ENCODE measurements at places on chromosomes 4 and X.

DNA sequence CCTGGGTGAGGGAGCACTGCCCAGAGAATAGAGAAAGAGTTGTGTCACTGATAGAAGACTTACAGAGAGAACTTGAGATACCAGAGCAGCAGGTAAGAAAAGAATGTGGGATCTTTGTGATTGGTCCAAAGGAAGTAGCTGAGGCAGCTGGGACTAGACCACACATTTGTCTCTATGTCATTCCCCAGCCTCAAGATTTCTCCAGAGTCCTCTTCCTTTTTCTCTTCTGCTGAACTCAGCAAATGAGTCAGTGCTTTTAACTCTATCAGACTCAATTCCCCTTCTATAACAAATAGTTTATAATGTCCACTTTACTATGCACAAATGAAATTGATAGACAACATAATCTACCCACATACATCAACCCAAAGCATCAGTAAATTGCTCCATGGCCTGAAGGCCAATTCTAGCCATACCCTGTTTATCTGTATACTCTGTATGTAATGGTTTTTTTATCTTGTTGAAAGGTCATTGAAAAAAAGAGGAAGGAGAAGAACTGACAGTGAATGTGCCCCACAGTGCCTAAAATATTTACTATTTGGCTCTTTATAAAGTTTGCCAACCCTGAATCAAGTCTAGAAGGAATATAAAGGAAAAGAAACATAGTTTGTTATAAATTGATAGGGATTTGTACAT, 38.2 kb downstream of the ETDC start:
- no peak for DNase-seq

GRCh38 chrX:63664741-63665140, 120.3 kb downstream of the ARHGEF9 start:
- DNase-seq = no peak

GRCh38 chr4:94181815-94182214, 25.9 kb upstream of the SMARCAD1 start:
- DNase-seq = no peak

GRCh38 chrX:48901069-48901468, 3.3 kb downstream of the PQBP1 start:
- no peak for DNase-seq

- no peak for DNase-seq
These were observed 45.1 kb downstream of the ARHGEF9 start for GRCh38 chrX:63739885-63740284.

- no peak for DNase-seq
These were observed 6.9 kb upstream of the HDAC6 start for GRCh38 chrX:48794911-48795515.

DNA sequence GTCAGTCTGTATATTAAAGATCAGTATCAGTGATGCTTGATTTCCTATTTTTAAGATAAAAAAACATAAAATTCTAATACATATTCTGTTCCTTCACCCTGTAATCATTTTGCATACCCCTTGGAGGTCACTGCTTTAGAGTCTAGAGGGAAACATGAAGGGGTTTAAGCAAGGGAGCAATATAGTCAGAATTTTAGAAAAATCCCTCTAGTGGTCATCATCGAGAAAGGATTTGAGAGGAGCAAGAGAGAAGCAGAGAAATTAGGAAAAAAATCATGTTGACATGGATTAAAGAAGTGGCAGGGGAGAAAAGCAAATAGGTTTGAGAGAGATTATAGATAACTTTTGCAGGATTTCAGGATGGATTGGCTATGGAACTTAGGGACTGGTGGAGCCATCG, 11.1 kb downstream of the APEX2 start:
- no peak for DNase-seq

DNA sequence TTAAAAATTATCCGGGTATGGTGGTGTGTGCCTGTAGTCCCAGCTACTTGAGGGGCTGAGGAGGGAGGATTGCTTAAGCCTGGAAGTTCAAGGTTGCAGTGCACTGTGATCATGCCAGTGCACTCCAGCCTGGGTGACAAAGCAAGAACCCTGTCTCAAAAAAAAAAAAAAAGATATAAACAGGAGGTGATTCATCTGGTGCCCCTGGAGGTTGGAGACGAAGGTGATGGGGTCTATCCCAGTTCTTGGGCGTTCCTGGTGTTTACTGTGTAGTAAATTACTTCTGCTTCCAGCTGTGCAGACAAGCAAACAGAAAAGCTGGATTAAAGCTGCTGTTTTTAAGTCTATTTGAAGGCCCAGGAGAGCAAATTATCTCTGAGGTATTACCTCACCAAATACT, 19.9 kb downstream of the GPKOW start:
- DNase-seq = no peak

GRCh38 chrX:19030805-19031204, 46.9 kb upstream of the PHKA2 start:
- no peak for DNase-seq

DNA sequence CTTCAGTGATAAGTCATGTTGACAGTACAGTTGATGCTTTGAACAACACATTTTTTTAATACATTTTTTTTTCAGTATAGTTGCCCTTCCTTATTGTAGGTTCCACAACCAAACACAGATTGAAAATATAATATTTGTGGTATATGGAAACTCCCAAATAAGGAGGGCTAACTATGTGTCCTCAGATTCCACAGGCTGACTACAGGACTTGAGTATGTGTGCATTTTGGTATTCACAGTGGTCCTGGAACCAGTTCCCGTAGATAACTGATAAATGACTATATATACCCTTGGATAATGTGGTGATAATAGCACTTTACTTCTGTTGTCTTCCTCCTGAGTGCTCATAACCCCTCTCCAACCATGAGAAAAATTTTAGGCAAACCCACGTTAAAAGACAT, 111.6 kb upstream of the NUDT6 start:
- DNase-seq = no peak

- no peak for DNase-seq
These were observed 310.0 kb downstream of the PDHA2 start for GRCh38 chr4:96149894-96150293.

- DNase-seq = no peak
These were observed 71.8 kb downstream of the IL21 start for GRCh38 chr4:122548886-122549630.

GRCh38 chrX:54540289-54540688, 10.3 kb downstream of the GNL3L start:
- no peak for DNase-seq

DNA sequence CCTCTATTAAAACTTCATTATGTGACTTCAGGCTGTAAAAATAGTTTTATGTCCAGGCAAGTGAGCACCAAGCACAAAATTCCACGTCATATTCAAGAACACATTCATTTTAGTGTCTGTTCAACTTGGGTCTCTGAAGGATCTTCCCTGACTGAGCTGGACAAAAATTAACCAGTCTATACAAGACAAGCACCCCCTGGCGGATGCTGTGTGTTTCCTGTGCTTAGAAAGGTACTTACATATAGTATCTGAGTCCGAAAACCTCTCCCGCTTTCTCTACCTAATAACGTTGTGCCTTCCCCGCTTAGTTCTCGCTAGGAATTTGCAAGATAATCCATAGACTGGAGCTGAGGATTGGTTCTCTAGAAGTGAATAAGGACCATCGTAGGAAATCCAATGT, 2214.5 kb upstream of the TENM3 start:
- DNase-seq = peak; percentile 4

DNA sequence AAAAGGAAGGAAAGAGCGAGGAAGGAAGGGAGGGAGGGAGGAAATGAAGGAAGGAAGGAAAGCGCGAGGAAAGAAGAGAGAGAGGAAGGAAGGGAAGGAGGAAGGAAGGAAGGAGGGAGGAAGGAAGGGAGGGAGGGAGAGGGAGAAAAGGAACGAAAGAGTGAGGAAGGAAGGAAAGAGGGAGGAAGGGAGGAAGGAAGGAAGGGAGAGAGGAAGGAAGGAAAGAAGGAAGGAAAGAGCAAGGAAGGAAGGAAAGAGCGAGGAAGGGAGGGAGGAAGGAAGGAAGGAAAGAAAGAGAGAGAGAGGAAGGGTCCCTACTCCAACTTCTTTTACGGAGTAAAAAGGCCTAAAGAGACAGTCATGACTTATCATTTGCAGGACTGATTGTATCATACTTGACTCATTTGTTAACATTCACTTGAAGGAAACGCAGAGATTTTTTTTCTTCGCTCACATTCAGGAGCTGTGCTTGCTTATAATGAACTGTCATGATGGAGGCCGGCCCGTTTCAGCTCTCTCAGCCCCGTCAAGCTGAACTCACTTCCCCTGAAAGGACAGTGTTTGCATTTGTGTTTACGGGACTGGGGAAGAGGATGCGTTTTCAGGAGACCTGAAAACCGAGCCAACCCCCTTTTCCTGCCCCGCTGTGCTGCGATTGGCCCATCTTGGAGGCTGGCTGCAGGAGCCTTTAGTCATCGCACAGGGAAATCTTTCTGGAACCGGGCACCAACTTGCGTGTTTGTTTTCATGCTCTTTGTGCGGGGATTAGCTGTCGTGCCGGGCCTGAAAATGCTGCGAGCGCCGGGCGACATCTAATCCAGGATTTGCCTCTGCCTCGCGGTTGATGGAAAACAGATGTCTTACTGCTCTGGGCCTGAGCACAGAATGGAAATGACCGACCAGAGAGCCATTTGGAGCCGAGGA, 17.8 kb downstream of the TRIM2 start:
- peak; percentile 84 for DNase-seq

- no peak for DNase-seq
These were observed 4.0 kb downstream of the CDKN2AIP start for GRCh38 chr4:183448436-183448835.

- no peak for DNase-seq
These were observed 790.9 kb downstream of the PDHA2 start for GRCh38 chr4:96630839-96631238.

DNA sequence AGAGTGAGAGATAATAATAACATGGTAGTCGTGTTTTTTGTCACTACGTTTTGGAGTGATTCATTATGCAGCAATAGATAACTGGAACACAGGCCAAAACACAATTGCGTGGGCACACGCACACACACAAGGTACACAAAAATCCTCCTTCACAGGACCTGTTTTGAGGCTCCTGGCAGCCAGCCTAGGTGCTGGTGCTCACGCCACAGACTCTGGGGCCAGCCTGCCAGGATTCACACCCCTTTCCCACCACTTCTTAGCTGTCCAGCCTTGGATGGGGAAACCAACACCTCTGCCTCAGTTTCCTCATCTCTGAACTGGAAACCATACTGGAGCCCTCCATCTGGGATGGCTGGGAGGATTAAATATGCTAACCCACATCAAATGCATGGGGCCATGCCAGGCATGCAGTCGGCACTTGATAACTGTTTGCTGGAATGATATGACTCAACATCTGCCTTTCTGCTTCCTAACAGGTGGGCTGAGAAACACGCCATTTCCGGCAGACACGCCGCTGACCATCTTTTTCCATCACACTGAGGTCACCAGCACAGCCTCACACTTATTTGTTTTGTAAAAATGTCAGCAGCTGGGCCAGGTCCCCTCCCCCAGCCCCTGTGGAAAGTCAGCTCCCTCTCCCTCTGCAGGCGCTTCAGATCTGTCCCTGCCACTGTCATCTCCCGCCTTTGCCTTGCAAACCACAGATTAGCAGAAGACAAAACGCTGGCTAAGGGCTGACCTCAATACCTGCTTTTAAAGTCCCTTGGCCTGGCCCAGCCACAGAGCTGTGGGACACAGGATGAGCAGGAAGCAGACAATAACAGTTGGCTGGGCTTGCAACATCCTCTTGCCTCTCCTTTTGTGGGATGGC, 237.5 kb downstream of the BCOR start:
- peak; percentile 4 for DNase-seq

GRCh38 chr4:95293014-95293413, 255.8 kb downstream of the UNC5C start:
- DNase-seq = no peak

DNA sequence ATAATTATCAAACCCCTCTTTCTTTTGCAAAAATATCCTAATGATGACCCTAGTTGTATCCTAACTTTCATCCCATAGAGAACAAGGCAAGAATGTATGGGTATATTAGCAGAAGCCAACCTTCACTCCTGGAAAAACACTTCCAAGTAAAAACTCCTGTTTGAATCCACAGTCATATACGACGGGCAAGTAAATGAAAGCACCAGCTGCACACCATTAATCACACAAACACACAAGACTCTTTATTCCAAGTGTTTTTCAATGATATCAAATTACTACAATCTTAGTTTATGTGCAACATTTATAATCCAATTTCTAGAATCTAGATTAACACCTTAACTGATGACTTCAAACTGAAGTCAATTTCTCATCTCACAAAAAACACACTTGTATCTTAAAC, 22.9 kb downstream of the ACSL4 start:
- no peak for DNase-seq

- DNase-seq = no peak
These were observed 4.4 kb downstream of the GPC3 start for GRCh38 chrX:133980832-133981588.

Data from LoVo (cell line).